Keratinocyte (primary cell): ENCODE measurements at places on chromosomes 11 and 22.

DNA sequence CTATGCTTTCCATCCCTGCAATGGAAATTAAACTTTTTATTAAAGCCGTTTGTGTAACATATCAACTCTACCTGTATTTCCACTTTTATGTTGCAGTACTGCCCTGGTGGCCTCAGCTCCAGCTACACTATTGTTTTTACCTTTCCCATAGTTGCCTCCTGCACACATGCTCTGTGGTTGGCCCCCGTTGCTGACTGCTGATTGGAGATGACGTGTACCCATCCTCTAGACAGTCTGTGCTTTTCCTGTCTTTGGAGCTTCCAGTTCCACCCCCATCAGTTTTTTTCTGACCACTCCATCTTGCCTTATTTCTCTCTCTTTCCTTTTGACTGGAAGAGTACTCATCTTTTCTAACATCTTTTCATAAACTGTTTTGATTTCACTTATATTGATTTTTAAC, 123.8 kb downstream of the TEAD1 start:
- no peak for DNase-seq
- H3K4me3 ChIP-seq: no peak overlapping the region
- H3K4me1 ChIP-seq: peaks cover 50% of the 10 kb centered on the region
- H3K36me3 ChIP-seq: peaks cover 7% of the 10 kb centered on the region
- no peaks in the 10 kb centered on the region for H3K27me3 ChIP-seq
- no peak overlapping the region for H3K27ac ChIP-seq

- H3K4me1 ChIP-seq: no peaks in the 10 kb centered on the region
- no peaks in the 10 kb centered on the region for H3K27me3 ChIP-seq
- H3K27ac ChIP-seq: no peak overlapping the region
- DNase-seq: no peak
- H3K36me3 ChIP-seq: no peaks in the 10 kb centered on the region
Measured at GRCh38 chr22:28837640-28838039, 37.3 kb upstream of the XBP1 start.

DNA sequence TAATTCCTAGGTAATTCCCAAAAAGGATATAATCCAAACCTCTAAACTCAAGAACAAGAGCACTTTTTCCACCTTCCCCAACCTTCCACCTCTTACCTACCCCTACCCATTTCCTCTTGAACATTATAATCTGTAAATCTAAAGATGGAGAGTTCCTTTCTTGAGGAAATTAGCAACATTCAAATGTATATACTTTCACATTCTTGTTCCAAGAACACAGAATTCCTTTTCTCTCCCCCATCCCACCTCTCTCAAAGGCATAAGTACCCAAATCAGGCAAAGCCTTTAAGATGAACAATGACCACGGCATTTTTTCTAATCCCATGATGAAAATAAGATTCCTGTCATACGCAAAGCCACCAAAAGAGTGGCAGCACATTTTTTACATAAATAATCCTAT, 18.3 kb downstream of the RRAS2 start:
- no peak overlapping the region for H3K27ac ChIP-seq
- peaks cover 32% of the 10 kb centered on the region for H3K4me1 ChIP-seq
- H3K27me3 ChIP-seq: no peaks in the 10 kb centered on the region

- no peak for DNase-seq
- no peaks in the 10 kb centered on the region for H3K4me1 ChIP-seq
- H3K27ac ChIP-seq: no peak overlapping the region
- no peak overlapping the region for H3K4me3 ChIP-seq
- peaks cover 9% of the 10 kb centered on the region for H3K36me3 ChIP-seq
Measured at GRCh38 chr22:27785831-27786230, 15.7 kb downstream of the MN1 start.

- H3K4me3 ChIP-seq: no peak overlapping the region
- DNase-seq: no peak
- H3K36me3 ChIP-seq: no peaks in the 10 kb centered on the region
Measured at GRCh38 chr11:19905280-19905853, 192.7 kb downstream of the NAV2 start.

DNA sequence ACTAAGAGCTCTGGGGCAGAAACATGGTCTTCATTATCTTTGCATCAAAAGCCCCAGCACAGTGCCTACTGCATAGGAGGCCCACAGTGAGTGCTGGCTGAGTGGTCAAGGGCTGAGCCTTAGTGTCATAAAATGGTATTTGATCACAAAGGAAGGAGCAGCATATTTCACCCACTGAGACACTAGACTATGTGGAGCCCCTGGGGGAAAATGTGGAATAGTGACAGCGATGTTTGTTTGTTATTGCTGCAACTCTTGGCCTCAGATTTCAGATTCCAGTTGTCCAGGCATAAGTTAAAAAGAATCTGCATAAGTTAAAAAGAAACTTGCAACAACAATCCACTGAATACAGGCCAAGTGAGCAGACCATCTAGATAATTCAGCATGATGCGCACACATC, 7.0 kb downstream of the KIRREL3 start:
- no peak for DNase-seq
- no peak overlapping the region for H3K27ac ChIP-seq
- no peaks in the 10 kb centered on the region for H3K36me3 ChIP-seq
- H3K27me3 ChIP-seq: peaks cover 6% of the 10 kb centered on the region

GRCh38 chr22:19214078-19214473, 35.5 kb upstream of the SLC25A1 start:
- no peak overlapping the region for H3K27ac ChIP-seq
- peaks cover 31% of the 10 kb centered on the region for H3K36me3 ChIP-seq
- no peak for DNase-seq
- no peaks in the 10 kb centered on the region for H3K27me3 ChIP-seq
- H3K4me3 ChIP-seq: no peak overlapping the region

DNA sequence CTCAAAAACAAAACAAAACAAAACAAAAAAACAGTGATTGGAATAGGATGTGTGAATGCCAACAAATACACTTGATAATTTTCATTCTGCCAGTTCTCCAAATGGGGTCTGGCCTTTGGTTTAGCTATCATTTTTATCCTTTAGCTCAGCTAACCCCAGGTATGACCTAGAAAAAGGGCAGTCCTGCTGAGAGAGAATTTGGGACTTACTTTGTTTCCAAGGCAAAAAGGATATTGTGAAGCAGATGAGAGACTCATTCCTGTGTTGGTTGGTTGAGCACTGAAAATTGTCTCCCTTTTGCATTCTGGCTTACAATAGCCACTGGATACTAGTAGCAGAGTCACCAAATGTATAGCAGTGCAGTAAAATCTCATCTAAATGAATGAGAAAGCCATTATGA, 8.9 kb downstream of the TTC9C start:
- peaks cover 7% of the 10 kb centered on the region for H3K36me3 ChIP-seq
- DNase-seq: no peak
- no peak overlapping the region for H3K27ac ChIP-seq
- no peaks in the 10 kb centered on the region for H3K27me3 ChIP-seq

GRCh38 chr11:87501388-87501787, 463.7 kb downstream of the TMEM135 start:
- DNase-seq: no peak
- H3K4me3 ChIP-seq: no peak overlapping the region
- H3K36me3 ChIP-seq: no peaks in the 10 kb centered on the region
- no peaks in the 10 kb centered on the region for H3K4me1 ChIP-seq
- no peaks in the 10 kb centered on the region for H3K27me3 ChIP-seq

DNA sequence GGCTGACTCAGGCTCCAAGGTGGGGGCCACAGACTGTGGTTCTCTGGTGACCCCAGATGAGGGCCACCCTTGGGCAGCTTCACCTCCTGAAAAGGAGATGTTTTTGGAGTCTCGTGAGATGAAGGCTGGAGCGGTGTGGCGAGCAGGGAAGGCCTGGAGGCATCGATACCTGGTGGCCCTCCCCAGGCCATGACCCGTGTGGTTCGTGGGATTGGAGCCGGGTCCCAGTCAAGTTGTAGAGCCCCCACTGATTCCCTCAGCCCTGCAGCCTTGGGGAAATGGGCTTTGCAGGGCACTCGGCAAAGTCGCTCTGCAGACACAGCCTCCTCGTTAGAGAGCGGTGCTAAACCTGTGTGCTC, 1083.4 kb downstream of the BRD1 start:
- no peak for DNase-seq
- H3K4me3 ChIP-seq: no peak overlapping the region
- H3K36me3 ChIP-seq: no peaks in the 10 kb centered on the region

GRCh38 chr11:113773416-113774173, at the start of gene ZW10:
Gene ZW10 (minus strand): TSS chr11:113773692. CDS start chr11:113773666, 26 bp downstream.
- peaks cover 11% of the 10 kb centered on the region for H3K4me1 ChIP-seq
- H3K27me3 ChIP-seq: no peaks in the 10 kb centered on the region
- DNase-seq: peak; percentile 76
- peak within 1 kb of the TSS; percentile 88 for H3K27ac ChIP-seq

- no peak for DNase-seq
- no peaks in the 10 kb centered on the region for H3K36me3 ChIP-seq
- H3K27ac ChIP-seq: peak within 1 kb of the TSS; percentile 60
- H3K4me3 ChIP-seq: peak within 1 kb of the TSS; percentile 56
- peaks cover 19% of the 10 kb centered on the region for H3K4me1 ChIP-seq
Measured at GRCh38 chr11:121451986-121452608, at the start of gene SORL1. Gene SORL1 (plus strand): TSS chr11:121452314. CDS start chr11:121452332, 18 bp downstream.

DNA sequence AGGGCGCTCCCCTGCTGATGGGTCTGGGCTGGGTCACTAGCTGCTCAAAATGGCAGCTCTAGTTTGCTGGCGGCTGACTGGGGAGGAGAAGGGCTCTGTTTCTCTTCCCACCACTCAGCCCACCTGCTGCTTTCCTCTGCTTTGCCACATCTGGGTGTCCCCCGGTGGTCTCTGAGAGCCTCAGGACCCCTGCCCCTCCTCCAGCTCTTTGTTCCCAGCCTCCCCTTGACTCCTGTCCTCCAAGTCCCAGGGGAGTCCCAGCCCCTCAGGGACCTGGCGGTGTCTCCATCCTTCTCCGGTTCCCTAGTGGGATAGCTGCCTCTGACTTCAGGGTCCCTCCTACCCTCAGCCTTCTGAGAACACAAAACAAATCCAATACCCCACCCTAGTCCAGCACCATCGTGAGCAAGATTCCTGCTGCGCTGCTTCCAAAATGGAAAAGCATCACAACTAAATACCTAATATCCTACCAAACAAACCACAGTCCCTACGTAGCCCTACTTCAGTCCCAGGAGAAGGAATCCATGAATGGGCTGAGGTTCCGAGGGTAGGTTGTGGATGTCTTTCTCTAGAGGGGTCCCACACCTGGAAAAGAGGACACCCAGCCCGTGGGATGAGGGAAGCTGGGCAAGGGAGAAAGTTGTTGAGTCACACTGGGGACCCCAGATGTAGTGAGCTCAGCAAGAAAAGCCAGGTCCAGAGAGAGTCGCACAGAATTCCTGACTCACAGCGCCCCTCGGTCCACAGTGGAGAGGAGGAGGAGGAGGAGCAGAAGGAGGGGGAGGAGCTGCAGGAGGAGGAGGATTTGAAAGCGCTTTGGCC, 45.0 kb upstream of the NNMT start:
- H3K4me1 ChIP-seq: no peaks in the 10 kb centered on the region
- no peak overlapping the region for H3K4me3 ChIP-seq
- no peaks in the 10 kb centered on the region for H3K27me3 ChIP-seq
- no peak overlapping the region for H3K27ac ChIP-seq
- H3K36me3 ChIP-seq: no peaks in the 10 kb centered on the region

DNA sequence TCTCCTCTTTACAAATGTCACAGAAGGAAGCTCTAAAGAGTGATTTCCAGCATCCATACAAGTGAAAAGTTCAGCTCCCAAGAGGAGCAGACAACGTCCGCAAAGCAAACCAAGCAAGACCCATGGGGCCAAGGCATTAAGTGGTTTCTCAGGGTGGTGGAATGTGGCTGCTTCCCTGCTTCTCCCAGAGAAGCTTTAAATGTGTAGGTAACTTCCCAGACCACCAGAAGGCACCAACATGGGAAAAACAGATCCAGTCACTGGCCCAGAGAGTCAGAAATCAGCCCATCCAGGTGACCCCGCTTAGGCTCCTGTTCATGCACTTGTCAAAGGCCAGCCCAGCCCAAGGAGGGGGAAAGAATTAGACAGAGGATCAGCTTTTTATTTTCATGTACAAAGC, 13.3 kb upstream of the PHF21A start:
- no peaks in the 10 kb centered on the region for H3K36me3 ChIP-seq
- H3K4me1 ChIP-seq: no peaks in the 10 kb centered on the region
- no peak overlapping the region for H3K27ac ChIP-seq
- H3K4me3 ChIP-seq: no peak overlapping the region

- DNase-seq: no peak
- H3K27ac ChIP-seq: no peak overlapping the region
- H3K36me3 ChIP-seq: peaks cover 33% of the 10 kb centered on the region
- H3K27me3 ChIP-seq: no peaks in the 10 kb centered on the region
Measured at GRCh38 chr22:50522208-50522805, 3.1 kb downstream of the SCO2 start.
